Kidney (tissue), 22 donors: ENCODE measurements at places on chromosomes 12 and 14. TPM values are rescaled to one million over a fixed set of nuclear protein-coding genes. Genes with fewer than 3 reads are reported as not detected.
A peak's percentile ranks its signal among the peaks of the same experiment; 100 is the strongest.

- DNase-seq: peak; percentile 24
These were observed 150.6 kb downstream of the BCAT1 start for GRCh38 chr12:24798335-24798734.

DNA sequence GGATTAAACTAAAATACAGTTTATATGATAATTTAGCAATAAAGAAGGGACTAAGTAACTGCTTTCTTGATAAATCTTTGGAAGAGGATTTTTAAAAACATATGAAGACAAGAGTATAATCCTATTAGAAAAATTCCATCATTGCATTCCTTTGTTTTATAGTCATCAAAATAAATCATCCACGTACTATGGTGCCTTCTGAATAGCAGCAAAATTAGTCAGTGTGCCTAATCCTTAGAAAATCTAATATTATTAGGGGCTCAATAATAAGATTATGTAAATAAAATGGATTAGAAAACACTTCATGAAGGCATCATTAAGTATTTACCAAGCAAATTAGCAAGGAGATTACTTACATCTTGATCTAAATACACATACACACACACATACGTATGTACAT is 102.1 kb downstream of the KCNH5 start:
- DNase-seq: no peak

- no peak for DNase-seq
These were observed 585.7 kb upstream of the TMEM132C start for GRCh38 chr12:127681151-127681754.

- DNase-seq: no peak
These were observed 26.3 kb downstream of the ANAPC5 start for GRCh38 chr12:121325922-121326396.

DNA sequence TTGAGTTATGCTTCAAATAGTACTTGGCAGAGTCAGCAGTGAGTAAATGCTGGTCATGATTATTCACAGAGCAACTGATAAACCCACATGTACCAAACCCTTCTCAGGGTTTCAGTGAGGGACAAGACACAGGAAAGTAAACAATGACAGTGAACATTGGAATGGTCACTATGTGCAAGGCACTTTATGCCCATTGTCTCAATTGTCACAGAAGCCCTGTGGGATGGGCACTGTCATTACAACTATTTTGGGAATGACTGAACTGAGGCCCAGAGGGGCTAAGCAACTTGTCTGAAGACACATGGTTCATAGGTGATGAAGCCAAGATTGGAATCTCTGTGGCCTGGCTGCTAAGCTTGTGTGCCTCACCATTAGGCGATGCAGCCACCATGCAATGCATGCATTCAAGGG is 238.5 kb downstream of the RBM19 start:
- DNase-seq: no peak

- no peak for DNase-seq
These were observed 381.7 kb upstream of the DDHD1 start for GRCh38 chr14:53534841-53535240.

- no peak for DNase-seq
These were observed 1.4 kb upstream of the HOXC6 start for GRCh38 chr12:54026640-54027441.

The SLC16A7 gene
- total RNA-seq: 33.9 TPM

The FZD10 gene
- total RNA-seq: 0.57 TPM

The PTGER2 gene
- 10.0 TPM for total RNA-seq

The B3GNT4 gene
- total RNA-seq: 0.35 TPM

The CYP46A1 gene
- total RNA-seq: 0.82 TPM

The PTPN6 gene
- 70.8 TPM for total RNA-seq
